ENCODE measurements at places on chromosomes 3 and 15.

GRCh38 chr15:57133127-57133968, 214.9 kb downstream of the TCF12 start:
- no peak for DNase-seq

DNA sequence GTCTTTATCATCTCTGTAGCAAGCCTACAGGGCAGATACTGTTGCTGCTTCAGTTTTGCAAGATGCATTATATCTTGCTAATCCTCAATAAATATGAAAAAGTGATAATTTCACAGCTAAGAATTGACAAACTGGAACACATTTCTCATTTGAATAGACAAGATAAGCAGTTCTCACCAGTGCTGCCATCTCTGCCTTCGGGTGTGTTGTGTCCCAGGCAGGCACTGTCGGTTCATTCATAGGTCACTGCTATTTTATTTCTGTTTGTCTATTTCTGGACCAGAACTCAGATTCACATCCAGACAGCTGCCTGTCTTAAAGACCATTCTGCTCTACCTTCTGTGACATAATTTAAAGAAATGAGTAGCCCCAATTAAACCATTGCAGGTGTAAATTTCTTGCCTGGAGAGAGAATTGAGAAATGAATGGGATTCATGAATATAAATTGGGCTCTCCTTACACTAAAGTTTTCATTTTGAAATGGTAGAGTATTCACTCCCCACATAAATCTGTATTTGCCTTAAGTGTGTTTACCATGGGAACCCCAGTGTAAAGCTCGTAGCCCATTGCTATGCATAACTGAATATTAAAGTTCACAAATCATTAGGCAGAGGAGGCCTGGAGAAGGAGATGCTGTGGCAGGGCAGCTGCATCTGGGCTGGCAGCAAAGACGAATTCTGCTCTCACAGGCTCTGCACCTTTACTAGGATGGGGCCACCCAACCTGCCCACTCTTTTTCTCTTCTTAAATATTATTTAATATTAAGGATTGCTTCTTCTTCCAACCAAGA, 149.9 kb downstream of the ARPP21 start:
- no peak for DNase-seq

GRCh38 chr15:71149646-71150557, 34.6 kb downstream of the THSD4 start:
- no peak for DNase-seq

DNA sequence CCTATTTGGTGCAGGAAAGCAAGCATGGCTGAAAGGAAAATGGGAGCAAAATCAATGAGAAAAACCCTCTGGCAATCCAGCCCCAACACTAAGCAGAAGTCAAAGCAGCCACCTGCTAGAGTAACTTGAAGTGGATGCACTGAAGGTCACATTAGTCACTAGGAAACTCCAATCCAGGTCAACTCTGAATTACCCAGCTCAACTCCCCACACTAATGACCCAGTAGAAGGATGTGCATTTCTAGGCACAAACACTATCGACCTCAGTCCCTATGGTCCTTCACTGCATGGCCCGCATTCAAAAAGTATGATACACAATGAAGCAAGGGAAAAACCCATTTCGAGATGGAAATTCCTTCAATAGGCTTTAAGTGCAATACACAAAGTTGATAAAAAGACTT, 80.6 kb downstream of the RAD18 start:
- no peak for DNase-seq

DNA sequence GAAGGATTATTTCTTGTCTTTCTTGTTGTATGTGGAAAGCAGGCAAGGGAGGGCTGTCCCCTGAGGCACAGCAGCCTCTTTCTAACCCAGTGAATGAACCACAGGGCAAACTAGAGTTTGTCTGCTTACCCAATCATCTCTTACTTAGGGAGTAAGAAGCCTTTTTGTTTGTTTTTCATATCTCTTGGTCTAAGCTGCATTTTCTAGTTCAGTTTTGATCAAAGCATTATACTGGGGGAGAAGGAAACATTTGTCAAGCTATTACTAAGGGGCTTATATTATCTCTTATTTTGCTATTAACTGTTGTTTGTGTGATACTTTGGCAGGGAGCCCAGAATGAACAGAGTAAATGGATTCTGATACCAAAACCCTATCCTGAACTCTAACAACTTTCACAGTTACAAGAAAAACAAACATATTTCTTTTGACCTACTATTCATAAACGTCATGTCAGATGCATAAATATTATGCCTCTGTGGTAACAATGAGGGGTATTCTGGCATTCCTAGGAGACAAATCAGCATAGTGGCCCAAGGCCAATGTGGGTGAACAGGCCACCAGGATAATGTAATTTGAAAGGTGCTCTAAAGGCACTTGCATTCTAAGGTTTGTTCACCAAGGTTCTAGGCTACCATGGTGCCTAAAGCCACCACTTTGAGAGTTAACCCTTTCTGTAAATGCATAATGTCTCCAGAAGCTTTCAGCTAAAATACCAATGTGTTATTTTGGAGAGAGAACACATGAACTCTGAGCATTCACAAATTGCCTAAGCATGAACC, 271.6 kb upstream of the ZPLD1 start:
- no peak for DNase-seq

GRCh38 chr3:171854649-171855305, 11.6 kb downstream of the TMEM212 start:
- no peak for DNase-seq
